ENCODE measurements at places on chromosomes 12 and 14.

DNA sequence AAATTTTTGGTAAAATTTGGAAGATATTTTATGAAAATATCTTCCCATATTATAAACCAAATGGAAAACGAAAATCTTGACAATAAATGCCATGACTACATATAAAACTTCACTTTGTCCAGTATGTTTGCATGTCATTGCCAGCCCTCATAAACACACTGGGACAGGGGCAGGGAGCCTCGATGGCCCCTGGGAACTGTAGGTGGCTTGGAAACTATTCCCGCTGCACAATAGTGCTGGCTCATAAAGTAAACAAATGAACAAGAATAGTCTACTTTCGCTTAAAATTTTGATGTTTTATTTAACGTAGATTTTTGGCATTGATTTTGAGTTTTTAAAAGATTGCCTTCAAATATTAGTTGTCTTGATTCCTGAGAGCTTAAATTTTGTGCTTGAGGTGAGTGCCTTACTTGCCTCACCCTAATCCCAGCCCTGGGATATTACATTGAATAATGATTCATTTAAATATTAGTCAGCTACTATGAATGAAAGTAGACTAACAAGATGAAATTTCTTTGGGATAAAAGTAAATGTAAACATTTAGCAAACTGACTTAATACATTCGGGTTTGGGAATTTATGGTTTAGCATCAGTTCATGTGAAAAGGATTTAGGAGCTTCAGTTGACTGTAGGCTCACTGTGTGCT lies 74.0 kb upstream of the PKP2 start:
- DNase-seq: no peak

DNA sequence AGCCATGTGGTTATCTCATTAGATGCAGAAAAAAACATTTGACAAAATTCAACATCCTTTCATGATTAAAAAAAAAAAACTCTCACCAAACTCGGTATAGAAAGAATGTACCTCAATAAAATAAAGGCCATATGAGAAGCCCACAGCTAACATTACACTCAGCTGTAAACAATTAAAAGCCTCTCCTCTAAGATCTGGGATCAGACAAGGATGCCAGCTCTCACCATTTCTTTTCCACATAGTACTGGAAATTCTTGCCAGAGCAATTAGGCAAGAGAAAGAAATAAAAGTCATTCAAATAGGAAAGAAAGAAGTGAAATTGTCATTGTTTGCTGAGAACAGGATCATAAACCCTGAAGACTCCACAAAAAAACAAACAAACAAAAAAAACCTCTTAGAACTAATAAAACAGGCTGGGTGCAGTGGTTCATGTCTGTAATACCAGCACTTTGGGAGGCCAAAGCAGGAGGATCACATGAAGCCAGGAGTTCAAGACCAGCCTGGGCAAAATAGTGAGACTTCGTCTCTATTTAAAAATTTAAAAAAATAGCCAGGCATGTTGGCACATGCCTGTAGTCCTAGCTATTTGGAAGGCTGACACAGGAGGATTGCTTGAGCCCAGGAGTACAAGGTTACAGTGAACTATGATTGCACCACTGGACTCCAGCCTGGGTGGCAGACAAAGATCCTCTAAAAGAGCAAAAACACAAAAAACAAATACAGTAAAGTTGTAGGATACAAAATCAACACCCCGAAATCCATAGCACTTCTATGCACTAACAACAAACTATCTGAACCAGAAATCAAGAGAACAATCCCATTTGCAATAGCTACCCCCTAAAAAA lies 114.4 kb downstream of the FOXA1 start:
- no peak for DNase-seq

DNA sequence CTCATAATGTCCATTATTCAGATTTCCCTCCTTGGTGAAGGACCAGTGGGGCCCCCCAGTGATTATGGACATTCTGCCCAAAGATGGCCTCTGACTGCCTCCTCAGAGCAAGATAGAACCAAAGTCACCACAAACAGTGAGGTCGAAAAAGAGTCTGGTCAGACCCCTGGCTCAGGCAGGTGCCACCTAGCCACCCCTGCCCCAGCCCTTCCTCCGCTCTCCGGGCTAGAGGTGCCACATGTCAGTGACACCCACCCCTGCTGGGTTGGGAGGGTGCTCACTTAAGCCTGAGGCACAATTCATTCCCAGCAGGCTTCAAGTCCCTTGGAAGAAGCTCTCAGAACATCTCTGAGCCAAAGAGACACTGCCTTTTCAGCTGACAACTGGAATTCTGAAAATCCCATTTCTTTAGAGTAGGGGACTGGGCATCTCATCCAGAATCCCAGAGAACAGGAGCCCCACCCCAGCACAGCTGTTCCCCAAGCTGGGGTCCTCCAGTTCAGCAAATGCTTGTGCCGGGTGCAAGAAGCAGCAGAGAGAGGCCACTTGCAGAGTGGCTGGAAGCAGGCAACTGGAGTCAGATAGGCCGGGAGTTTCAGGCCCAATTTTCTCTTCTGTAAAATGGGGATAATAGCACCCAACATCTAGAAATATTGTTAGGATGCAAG lies 50.3 kb downstream of the ISCA2 start:
- no peak for DNase-seq

DNA sequence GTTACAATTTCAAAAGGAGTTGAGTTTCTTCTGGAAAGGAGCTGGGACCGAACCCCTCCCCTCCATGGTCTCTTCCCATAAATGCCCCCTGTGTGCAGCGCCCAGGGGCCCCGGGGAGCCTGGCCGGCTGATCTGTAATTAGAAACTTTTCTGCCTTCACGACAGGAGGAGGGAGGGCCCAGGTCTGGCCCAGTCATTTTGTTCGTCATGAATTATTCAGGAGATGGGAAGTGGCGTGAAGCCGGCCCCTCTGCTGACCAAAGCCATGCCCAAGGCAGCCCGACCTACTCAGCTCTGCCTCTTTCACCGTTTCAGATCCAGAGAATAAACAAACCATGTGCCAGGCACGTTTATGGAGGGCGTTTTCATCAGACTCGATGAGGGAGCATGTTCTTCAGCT lies 33.3 kb upstream of the MSI1 start:
- no peak for DNase-seq

- no peak for DNase-seq
These were observed 1.2 kb downstream of the TTC7B start for GRCh38 chr14:90814806-90815571.

All from testis (tissue), 5 donors.